HEK293T (cell line): ENCODE measurements at places on chromosomes 5 and 9.
A peak's percentile ranks its signal among the peaks of the same experiment; 100 is the strongest.

GRCh38 chr9:72494051-72494450 lies 27.4 kb upstream of the TMC1 start:
- no peak for DNase-seq

- DNase-seq: no peak
These were observed 45.3 kb downstream of the OR2K2 start for GRCh38 chr9:111284703-111285102.

- no peak for DNase-seq
These were observed 234.1 kb upstream of the DMRT1 start for GRCh38 chr9:607417-607816.

- no peak for DNase-seq
These were observed 123.1 kb downstream of the TLE4 start for GRCh38 chr9:79694676-79695400.

- DNase-seq: peak; percentile 93
These were observed at the start of gene RPP25L for GRCh38 chr9:34611811-34612787. Gene RPP25L (minus strand): TSS chr9:34612097. CDS start chr9:34611296, 801 bp downstream.

DNA sequence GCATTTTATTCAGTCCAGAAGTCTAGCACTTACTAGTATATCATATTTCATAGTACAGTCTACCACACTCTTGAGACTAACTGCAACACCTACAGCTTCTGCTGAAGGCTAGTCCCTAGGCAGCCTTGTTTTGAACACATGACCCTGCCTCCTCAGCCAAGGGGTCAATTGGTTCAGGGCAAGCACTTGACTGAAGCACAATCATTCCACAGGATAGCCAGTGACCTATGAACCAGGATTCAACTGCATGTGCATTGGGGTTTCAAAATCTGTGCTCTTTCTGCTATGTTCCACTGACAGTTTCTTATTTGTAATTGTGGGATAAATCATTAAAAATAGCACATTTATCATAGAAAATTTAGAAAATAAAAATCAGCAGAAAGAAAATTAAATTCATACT lies 186.8 kb downstream of the TMEM161B start:
- DNase-seq: no peak

DNA sequence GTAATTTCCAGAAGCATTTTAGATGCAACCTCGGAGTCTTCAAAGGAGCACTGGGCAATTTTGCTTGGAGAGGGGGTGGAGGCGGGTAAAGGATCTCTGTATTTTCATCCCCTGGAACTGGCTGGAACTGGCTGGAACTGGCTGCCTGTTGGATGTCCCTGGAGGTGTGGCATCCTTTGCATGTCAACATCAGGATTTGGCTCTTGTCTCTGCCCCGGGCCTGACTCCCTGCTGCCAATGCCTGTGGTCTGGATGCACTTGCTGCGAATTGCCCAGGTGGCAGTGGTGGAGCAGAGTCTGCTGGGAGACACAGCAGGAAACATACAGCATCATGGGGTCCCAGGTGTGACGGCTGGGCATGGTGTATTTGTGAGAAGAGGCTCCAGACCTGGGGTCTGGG lies 391.3 kb downstream of the GADD45G start:
- DNase-seq: no peak

DNA sequence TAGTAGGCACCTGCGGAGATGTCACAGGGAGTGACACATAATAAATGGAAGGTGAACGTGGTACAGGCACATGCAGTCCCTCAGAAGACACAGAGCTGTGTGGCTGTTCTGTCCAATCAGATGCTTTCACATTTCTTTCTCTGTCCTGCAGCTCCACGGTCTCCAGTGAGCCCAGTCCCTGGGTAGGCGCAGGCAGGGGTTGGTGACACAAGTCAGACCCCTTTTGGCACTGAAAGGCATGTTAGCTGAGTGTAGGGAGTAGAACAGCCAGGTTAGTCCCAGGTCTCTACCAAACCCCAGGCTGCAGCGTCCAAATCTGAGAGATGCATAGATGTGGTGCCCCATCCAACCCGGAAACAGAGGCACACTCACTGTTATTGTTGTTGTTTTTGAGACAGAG lies 2.8 kb downstream of the SLC31A2 start:
- DNase-seq: no peak

DNA sequence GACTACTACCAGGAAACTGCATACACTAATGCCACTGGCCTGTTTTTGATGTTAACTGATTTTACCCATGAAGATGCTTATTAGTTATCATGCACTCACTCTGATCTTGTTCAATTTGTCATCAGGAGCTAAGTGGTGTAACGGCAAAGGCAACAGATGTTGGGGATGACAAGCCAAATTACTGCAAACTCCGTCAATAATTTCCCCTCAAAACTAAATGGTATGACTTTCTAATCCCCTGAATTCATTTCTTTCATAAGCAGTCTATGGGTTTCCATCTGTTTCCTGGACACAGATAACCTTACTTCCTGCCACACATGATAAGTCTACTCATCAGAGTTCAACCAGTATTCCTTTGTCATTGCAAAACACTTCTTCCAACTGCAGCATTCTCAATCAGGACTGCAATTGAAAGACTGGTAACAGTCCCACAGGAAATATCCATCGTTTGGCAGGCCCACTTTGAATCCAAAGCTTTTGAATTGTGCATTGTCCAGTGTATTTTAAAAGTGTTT lies 96.2 kb upstream of the SMC2 start:
- DNase-seq: no peak

- DNase-seq: peak; percentile 74
These were observed 122.0 kb downstream of the DRD1 start for GRCh38 chr5:175321927-175322532.

- no peak for DNase-seq
These were observed 118.6 kb downstream of the ARRDC3 start for GRCh38 chr5:91264311-91265051.

DNA sequence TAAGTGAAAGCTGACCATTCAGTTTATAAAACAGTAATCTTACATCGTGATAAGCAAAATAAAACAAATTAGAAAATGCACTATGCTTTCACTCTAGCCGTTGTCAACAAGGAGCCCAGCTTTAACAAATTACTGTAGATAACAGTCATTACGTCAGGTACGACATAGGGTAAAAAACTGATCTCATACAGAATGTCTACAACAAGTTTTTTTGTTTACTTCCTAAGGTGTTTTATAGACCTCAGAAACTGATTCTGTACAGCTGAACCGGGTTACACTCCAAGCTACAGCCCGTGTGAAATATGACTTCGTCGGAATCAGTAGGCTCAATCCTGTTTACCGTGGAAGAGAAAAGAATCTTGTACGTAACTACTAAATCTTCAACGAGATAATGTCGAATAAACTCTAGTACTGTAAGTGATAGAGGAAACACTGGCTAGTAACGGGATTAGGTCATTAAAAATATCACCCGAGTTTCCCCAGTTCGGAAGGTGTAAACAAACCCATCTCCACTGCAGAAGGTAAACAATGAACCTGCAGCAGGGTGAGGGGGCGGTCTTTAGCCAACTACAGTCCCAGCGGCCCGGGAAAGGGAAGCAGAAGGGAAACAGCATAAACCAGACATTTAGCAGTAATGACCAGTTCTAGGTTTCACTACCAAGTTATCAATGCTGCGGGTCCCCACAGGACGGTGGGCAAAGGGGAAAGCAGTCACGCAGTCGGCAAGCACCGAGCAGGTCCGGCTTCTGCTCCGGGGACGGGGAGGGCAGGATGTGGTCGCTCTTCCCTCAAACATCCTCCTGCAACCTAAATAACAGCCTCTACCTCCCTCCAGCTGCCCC lies 1.1 kb downstream of the RICTOR start:
- peak; percentile 46 for DNase-seq

GRCh38 chr5:157387683-157388093 lies 72.3 kb upstream of the NIPAL4 start:
- no peak for DNase-seq

- no peak for DNase-seq
These were observed 10.5 kb downstream of the SH2D3C start for GRCh38 chr9:127767909-127768331.

DNA sequence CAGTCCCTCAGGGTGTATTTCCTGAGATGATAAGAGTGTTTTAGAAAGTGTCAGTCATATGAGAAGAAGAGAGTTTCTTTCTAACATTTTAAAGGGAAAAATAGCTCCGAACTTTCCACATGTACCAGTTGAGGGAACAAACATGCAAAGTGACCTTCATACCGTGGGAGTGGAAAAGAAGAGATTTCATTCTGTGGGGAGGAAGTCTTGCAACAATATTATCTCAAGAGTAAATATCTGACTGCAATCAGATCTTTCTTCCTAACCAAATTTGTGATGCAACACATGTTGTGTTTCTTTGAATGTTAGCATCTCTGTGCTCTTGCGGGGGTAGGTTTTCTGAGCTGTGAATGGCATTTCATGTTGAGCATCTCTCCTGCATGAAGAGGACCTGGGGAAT lies 30.6 kb downstream of the ANKRD55 start:
- no peak for DNase-seq

GRCh38 chr9:116137581-116137980 lies 16.0 kb upstream of the PAPPA start:
- no peak for DNase-seq

GRCh38 chr5:139904566-139904815 lies 108.9 kb downstream of the PSD2 start:
- DNase-seq: no peak

DNA sequence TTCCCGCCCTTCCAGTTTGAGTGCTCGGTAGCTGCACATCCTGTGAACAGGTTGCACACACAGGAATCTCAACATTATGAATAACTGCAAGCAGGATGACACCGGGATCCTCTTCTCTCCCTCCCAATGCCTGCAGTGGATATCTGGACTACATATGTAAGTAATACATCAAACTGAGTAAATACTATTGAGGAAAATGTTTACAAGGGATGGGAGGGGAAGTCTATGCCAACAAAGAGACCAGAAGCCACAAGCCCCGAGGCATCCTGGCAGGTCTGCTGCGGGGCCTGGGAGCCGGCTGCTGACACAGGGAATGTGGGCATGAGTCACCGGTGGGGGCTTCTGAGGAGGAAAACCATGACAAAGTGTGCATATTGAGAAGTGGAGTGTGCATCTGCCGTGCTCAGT lies 8.6 kb upstream of the ANKRD33B start:
- no peak for DNase-seq

DNA sequence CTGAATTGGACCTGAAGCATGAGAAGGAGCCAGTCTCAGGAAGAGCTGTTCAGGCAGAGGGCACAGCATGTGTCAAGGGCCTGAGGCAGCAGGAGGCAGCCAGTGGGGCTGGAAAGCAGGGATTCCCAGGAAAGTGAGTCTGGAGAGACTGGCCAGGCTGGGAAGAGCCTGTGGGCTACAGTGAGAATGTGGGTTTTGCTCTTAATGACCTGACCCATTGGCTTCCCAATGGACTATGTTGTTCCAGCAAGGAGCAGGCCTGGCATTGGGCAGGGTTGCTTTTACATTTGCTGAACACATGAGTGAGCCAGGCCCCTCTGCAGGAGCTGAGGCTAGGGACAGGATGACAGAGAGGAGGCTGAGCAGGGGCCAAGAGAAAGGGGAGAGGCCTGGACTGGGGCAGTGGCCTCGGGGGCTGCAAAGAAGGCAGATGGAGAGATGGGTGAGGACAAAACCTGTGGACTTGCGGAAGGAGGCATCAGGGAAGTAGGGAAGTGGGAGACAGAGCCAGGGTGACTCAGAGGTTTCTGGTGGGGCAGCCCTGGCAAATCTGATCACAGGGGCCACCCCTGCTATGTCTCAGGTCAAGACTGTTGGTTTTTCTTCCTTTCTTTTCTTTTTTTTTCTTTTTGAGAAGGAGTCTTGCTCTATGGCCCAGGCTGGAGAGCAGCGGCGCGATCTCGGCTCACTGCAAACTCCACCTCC lies 65.9 kb upstream of the NEK6 start:
- no peak for DNase-seq

DNA sequence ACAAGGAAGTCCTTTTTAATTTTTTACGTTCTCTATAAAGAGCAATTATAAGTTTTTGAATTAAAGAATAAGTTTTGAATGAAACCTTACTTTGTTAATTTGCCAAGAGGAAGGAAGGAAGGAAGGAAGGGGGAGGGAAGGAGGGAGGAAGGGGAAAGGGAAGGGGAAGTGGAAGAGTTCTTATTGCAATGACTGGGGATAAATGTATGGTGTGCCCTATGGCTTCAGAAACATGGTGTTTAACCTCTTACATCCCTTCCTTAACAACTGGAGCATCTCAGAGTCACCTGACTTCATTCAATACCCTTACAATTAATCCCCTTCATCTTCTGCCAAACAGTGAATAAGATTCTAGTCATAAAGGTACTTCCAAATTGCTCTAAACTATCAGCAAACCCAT lies 16.0 kb downstream of the CEMIP2 start:
- DNase-seq: no peak

- peak; percentile 22 for DNase-seq
These were observed 73.8 kb upstream of the CPLX2 start for GRCh38 chr5:175797521-175798038.

DNA sequence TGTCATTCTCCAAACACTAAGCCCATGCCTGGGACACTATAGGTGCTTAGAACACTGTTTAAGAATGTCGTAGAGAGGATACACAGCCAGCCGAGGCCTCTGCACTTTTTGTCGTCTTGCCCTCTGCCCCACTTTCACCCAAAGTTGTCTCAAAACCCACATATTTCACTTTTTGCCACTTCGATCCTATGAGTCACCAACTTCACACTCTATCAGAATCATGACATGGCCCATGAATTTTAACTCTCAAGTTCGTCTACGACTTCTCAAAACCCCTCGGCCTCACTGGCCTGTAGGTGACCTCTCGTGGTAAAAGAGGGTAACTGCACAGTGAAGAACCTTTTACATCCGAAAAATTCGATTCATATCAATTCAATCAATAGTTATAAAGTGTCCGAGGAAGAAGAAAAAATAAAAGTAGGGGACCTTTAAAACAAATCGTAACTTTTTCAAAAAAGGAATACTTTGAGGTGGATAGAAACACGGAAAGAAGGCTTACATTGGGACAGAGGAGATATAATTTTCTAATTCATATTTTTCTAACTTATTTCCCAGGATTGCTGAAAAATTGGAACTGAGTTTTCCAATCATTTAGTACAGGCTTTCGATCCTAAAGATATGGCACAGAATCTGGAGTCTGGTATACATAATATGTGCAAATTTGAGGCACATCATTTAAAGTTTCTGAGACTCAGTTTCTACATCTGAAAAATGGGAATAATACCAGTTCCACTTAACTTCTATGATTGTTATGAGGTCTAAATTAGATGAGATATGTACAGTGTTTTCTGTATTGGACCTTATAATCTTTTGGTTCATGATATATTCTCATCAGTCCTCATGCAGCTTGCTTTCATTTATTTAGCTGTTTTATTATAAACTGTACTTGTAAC lies 122.6 kb downstream of the APBA1 start:
- DNase-seq: peak; percentile 63

- DNase-seq: no peak
These were observed 110.2 kb upstream of the DAPK1 start for GRCh38 chr9:87387351-87388011.

DNA sequence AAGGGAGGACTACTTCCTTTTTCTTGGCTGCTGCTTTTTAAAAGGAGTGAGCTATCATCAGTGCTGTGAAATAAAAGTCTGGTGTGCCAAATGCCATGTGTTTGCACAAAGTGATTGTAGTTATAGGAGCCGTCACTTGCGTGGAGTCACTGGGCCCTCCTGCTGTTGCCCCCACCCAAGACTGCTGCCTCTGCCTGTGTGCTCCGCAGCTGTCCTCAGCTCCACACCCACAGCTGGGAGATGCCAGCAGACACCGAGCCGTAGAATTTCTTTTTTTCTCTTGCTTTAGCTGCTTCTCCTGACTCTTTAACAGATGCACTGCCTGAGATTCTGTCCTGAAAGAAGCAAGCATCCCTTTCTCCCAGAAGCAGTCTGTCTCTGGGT lies 9.8 kb upstream of the GLE1 start:
- DNase-seq: no peak

- peak; percentile 16 for DNase-seq
These were observed 49.4 kb downstream of the GGTA1 start for GRCh38 chr9:121450241-121450640.

- no peak for DNase-seq
These were observed 5.1 kb downstream of the IGFBPL1 start for GRCh38 chr9:38419181-38419580.
